ENCODE measurements at places on chromosomes 2 and 18.
A peak's percentile ranks its signal among the peaks of the same experiment; 100 is the strongest.

GRCh38 chr2:27856386-27856785 is 33.8 kb downstream of the RBKS start:
- DNase-seq, result no peak

- DNase-seq, result peak; percentile 36
Measured at GRCh38 chr2:108351889-108352288, 25.9 kb upstream of the SULT1C4 start.

- DNase-seq, result no peak
Measured at GRCh38 chr18:65215865-65216466, 534.8 kb upstream of the CDH7 start.

GRCh38 chr18:52136532-52136931 is 203.5 kb upstream of the DCC start:
- DNase-seq, result no peak

GRCh38 chr2:120780402-120780801 is 44.7 kb downstream of the GLI2 start:
- no peak for DNase-seq

- peak; percentile 59 for DNase-seq
Measured at GRCh38 chr2:214127571-214127970, 283.3 kb upstream of the VWC2L start.

DNA sequence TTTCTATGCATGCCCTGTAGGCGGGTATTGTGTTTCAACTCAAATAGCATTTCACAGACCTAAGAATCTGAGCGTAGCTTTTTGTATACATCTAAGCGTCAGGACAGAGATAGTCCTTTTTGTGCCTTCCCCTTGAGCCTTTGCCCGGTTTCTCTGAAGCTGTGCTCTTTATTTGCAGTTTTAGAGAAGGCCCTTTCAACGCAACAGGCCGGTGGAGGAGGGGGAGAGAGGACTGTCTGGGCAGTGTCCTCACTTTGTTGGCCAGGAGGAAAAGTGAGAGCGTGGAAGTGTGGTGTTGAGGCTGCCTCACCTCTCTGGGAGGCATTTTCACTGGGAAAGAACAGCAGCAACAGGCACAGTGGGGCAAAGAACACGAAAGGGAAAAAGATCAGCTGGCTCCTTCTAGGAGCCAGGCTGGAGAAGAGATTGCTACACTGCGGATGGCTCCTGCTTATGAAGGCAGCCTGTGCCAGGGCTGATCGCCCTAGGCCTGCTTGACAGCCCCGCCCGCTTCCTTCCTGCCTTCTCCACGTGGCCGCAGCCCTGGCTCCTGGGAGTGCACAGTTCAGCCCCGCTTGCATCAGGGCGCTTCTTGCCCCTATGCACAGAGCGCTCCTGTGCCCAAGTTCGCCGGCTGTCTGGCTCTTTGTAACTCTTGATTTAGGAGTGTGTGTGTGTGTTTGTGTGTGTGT is 195.6 kb upstream of the POU3F3 start:
- no peak for DNase-seq

DNA sequence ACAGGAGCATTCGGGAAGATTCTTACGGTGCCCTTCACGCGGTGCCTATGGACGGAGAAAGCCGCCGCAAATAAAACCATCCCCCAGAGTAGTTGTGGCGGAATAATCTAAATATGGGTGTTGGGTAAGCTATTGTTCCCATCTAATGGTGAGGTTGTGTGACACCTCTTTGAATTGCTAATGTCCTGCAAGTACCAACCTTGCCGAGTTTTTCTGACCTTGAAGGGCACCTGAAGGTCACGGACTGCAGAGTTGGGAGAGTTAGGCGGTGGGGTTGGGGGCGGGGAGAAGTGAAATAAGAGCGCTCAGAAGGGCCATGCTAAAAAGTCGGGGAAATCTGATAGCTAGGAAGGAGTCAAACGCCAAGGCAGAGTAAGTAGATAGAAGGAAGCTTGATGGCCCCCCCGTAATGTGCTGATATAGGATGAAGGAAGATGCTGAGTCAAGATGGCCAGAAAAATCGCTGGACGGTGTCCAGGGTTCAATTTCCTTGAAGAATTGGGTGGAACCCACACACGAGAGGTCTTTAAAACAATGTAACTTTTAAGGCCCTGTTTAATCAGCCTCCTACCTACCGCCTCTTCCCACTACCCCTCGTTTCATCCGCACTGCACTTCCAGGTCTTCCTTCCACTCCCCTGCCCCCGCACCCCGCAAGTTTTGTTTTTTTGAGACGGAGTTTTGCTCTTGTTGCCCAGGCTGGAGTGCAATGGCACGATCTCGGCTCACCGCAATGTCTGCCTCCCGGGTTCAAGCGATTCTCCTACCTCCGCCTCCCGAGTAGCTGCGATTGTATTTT is 600 bp downstream of the KATNAL2 start:
- peak; percentile 53 for DNase-seq

- DNase-seq, result peak; percentile 47
Measured at GRCh38 chr2:207045531-207045930, 106.2 kb downstream of the CPO start.

GRCh38 chr2:108825254-108825653 is 38.7 kb downstream of the CCDC138 start:
- DNase-seq, result no peak

DNA sequence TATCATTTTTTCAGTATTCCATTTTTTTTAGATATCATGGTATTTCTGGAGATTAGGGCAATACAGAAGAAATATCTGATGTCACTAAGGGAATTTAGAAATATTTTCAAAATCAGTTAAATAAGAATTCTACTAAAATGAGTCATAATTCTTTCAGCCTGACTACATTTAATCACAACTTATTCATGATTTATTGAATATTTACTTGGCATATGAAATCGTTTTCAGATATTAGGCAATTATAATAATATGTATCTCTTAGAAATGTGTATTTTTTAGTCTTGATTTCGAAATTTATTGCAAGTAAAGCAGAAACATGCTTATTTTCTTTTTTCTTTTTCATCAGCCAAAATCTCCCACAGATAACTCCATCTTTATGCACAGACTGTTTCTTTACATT is 142.2 kb downstream of the CCDC102B start:
- DNase-seq, result no peak

DNA sequence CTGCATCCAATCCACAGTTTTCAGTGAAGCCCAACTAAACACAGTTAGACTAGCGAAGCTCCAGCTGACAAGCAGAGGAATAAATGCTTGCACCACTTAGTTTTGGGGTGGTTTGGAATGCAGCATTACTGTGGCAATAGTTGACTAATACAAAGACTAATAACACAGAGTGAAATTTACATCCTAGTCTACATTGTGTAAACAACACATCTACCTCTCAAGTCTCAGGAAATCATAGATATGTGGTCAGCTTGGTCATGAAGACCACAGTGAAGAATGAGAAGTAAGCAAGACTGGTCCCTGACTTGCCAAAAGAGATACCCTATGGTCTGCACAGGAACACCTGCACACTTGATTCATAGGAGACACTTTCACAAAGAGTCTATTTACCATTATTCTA is 155.1 kb upstream of the TANK start:
- DNase-seq, result no peak

GRCh38 chr2:17912266-17912691 is 33.8 kb downstream of the KCNS3 start:
- DNase-seq, result no peak

All from choroid plexus epithelial cell (primary cell).